Hematopoietic multipotent progenitor cell treated with erythropoietin and hydrocortisone succinate and interleukin-3 and kit ligand, for 4 days (in vitro differentiated cells): ENCODE measurements at places on chromosomes 6 and 20.

GRCh38 chr6:88165844-88166492, at the start of gene CNR1:
TSS of gene CNR1 (minus strand) at chr6:88166347. CDS start at chr6:88145274, 21,073 bp downstream.
- peak; percentile 48 for DNase-seq

DNA sequence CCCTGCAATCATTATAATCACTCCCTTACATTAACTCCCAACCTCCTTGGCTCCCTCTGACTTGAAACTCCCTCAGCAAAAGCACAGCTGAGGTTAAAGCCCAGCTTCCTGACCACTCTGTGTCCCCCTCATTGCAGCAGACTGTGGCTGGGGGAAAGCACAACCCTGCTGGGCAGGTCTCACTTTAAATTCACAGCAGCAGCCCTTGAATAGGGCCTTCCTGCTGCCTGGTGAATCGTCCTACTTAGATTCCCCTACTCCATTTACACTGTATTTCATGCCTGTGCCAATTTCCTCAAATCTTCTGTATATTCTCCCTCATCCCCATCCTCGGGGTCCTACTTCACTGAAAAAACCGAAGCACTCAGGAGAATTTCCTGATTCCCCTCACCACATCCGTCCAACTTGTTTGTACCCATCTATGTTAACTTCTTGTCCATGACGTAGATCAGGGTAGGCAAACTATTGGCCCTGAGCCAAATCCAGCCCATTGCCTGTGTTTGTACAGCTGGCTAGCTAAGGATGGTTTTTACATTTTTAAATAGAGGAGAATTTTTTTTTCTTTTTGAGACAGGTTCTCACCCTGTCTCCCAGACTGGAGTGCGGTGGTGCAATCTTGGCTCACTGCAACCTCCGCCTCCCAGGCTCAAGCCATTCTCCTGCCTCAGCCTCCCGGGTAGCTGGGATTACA, 31.5 kb upstream of the GCM1 start:
- peak; percentile 53 for DNase-seq

GRCh38 chr20:49591217-49591865, 23.4 kb upstream of the PTGIS start:
- no peak for DNase-seq

GRCh38 chr6:42963855-42964605, 3.5 kb downstream of the GNMT start:
- peak; percentile 81 for DNase-seq

- DNase-seq, result no peak
Measured at GRCh38 chr6:74598462-74599393, 607.1 kb downstream of the COL12A1 start.

- DNase-seq, result no peak
Measured at GRCh38 chr6:84260196-84260595, 32.8 kb upstream of the CEP162 start.

DNA sequence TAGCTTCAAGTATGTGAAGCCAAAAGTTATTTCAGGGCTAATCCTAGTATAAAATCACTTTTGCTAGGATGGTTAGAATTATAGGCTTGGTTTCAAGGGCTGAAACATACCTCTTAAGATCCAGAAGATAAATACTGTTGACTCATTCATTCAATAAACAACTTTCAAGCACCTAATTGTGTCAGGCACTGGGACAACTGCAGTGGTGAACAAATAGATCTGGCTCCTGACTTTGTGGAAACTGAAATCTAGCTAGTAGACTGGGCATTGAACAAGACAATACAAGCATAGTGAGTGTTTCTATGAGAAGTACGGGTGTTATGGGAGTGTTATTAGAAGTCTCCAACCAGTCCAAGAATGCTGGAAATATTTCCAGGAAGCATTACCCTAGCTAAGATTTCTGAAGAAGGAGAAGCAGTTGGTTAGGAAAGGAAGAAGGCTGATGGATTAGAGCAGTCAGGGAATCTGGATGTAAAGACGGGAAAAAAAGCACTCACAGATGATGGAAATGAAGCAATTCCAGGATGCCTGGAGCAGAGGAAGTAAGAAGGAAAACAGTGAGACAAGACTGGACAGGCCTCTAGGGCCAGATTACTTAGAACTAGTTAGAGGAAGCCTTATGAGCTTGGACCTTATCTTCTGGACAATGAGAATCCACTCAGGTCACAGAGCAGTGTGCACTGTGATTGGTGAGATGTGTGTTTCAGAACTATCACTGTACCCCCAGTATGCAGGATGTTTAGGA, 132.6 kb upstream of the RAB32 start:
- no peak for DNase-seq

GRCh38 chr6:170291271-170292110, 613 bp upstream of the DLL1 start:
- peak; percentile 55 for DNase-seq
